ENCODE measurements at places on chromosomes 2 and 18.

GRCh38 chr2:229852565-229852964, 69.2 kb downstream of the TRIP12 start:
- no peak for DNase-seq

GRCh38 chr2:99822474-99823207, 319.7 kb downstream of the AFF3 start:
- DNase-seq = no peak

DNA sequence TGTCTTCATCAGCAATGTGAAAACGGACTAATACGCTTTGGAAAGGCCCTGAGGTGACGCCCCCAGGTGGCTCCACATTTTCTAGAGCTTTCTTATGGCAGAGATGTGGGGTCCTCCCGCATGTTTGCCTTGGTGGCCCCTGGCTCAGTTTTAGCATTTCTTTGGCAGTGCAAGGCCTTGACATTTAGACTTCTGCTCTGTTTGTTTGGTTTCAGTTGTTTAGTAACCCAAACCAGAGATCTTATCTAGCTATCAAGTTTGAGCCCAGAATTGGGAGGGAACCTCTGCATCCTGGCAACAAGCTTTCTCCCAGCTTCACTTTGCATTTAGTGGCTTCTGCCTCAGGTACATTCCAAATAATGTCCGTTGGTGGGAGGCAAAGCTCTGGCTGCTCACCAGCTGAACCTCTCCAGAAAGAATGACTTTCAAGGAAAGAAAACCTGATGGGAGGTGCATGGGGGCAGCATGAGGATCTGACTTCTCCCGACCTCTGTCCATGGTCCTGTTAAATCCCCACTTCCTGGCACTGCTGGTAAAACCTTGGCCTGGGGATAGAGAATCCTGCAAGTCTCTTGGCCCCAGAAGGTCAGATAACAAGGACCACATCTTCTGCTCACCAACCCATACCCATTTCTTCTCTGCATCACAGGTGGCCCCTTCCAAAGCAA, 12.0 kb upstream of the MBP start:
- DNase-seq = no peak

- DNase-seq = no peak
These were observed 192.0 kb downstream of the EPHA4 start for GRCh38 chr2:221380062-221380461.

DNA sequence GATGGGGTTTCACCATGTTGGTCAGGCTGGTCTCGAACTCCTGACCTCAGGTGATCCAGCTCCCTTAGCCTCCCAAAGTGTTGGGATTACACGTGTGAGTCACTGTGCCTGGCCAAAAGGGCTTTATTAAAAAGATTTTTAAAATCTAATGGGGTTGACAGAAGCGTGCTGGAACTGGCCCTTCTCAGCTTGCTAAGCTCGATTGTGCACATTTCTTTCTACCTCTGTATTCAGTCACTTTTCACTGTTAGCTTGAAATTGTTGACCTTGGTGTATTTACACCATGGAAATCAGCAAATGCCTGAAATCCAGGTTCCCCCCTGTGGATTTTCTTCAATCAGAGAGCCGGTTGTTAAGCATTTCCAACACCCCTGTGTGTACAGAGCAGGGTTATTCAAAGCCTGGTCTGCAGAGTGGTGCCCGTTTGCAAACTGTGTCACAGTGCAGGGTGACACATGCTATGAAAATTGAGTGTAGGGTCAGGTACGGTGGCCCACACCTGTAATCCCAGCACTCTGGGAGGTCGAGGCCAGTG, 140.2 kb downstream of the TGIF1 start:
- DNase-seq = no peak

GRCh38 chr2:202690321-202690900, 55.6 kb downstream of the FAM117B start:
- DNase-seq = no peak

DNA sequence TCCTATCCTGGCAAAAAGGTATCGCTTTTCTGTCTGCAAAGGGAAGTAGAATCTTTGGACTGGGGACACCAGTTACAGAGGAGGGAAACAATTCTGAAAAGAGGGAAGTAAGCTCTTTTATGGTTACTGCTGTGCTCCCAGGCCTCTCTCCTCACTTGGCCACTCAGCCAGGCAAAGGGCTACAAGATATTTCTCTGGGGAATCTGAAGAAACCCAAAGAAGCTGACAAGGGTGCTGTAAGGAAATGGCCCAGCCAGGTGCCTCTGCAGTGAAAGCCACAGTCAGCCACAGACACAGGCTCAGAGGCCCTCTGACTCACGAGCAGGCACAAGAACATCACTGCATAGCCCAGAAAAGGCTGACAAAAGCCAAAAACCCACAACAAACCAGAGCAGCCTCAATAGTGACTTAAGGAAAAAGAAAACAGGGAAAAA, 5.8 kb downstream of the HDLBP start:
- no peak for DNase-seq

DNA sequence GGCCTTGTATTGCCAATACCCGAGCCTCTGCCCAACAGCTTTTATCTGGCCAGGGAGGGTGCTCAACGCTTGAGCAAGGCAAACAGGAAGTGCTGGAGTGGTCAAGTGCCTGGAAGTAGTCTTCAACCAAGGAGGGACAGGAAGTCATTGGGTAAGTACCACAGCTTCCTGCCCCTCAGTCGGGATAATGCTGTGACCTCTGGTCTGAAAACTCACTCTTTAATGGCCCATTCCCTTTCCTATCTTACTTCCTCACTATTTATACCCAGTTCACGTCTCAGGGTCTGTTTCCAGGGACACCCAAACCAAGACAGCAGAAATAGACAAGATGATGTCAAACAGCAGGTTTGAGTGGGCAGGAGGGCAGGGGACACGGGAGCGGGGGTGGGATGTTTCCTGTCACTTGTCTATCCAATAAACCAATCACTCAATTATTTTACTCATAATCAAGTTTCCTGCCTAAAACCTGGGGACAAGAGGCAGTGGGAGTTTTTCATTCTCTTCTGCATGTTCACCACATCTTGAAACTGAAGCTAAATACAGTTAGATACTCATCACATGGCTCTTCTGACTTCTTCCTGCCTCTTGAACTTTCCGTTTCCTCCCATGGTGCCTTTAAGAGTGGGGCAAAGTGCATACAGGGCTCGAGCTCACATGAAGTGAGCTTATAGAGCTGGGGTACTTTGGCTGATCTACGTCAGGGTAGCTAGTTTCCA, 68.9 kb upstream of the CAB39 start:
- DNase-seq = no peak

GRCh38 chr2:138356178-138356577, 145.4 kb upstream of the SPOPL start:
- DNase-seq = no peak

- no peak for DNase-seq
These were observed 257.7 kb downstream of the EN1 start for GRCh38 chr2:118589721-118590120.

DNA sequence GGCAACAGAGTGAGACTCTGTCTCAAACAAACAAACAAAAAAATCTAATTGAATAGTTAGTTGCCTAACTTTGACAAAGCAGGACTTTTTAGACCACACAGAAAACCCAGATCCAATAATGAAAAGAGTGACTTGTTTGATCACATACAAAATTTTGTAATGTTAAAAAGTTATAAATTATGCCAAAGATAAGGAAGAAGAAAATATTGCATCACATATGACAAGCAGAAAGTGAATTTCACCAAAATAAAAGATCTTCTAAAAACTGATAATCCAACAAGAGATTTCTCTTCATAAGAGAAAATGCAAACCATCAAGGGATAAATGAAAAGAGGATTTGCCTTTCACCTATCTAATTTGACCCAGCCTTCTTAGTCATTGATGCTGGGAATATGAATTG, 2.8 kb upstream of the RMP24 start:
- DNase-seq = no peak

DNA sequence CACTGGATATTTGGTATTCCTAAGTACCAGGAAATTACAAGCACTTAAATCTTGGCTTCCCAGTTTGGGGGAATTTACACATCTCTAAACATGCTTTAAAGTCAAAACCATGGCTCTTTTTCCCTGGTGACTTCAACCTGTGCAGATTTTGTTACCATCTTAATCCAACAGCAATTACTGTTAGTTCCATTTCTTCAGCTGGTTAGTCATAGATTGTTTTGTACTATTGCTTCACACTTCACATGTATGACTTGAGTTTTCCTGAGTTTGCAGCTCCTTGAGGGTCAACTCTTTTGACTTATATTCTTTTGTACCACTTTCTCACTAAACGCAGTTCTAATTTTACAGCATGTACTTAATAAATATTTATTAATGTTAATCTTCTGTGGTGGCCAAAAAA, 203.4 kb upstream of the RND3 start:
- DNase-seq = no peak

DNA sequence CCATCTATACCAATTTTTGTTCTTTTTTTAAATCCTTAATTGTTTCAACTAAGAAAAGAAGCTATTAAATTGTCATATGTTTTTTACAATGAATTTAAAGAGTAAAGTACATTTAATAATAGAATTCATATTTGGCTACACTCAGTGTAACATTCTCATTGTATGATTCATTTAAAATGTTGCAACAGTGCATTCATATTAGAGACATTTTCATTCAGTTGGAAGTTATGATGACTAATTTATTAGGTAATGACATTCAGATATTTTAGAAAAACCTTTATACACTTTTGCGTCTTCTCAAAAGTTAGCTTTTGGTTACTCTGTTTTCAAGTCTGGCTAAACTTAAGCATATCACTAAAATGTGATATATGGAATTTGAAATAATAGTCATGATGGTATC, 887.5 kb upstream of the NRXN1 start:
- no peak for DNase-seq

- DNase-seq = no peak
These were observed 951.9 kb downstream of the TSN start for GRCh38 chr2:122707224-122707824.

GRCh38 chr2:20568501-20569463, 82.1 kb downstream of the HS1BP3 start:
- no peak for DNase-seq

GRCh38 chr2:154720651-154721050, 22.2 kb downstream of the KCNJ3 start:
- DNase-seq = no peak

GRCh38 chr18:3154214-3154613, 65.6 kb downstream of the MYOM1 start:
- DNase-seq = no peak

GRCh38 chr18:51630706-51631105, 433.2 kb upstream of the MEX3C start:
- no peak for DNase-seq

DNA sequence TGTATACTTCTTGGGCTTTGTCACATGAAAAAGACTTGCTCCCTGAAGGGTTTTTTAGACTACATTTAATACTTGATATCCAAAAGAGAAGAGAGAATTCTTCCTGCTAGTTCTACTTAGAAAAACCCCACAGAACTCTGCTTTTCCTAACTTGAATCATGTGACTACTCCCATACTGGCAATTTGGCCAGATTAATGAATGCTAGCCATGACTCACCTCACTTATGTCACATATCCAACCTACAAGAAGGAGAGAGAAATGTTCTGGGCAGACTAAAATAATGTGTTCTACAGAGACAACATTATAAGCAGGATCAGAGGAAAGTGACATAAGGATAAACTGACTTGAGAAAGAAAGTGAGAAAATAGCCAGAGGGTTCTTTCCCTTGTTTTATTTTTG, 249.3 kb upstream of the GULP1 start:
- no peak for DNase-seq

DNA sequence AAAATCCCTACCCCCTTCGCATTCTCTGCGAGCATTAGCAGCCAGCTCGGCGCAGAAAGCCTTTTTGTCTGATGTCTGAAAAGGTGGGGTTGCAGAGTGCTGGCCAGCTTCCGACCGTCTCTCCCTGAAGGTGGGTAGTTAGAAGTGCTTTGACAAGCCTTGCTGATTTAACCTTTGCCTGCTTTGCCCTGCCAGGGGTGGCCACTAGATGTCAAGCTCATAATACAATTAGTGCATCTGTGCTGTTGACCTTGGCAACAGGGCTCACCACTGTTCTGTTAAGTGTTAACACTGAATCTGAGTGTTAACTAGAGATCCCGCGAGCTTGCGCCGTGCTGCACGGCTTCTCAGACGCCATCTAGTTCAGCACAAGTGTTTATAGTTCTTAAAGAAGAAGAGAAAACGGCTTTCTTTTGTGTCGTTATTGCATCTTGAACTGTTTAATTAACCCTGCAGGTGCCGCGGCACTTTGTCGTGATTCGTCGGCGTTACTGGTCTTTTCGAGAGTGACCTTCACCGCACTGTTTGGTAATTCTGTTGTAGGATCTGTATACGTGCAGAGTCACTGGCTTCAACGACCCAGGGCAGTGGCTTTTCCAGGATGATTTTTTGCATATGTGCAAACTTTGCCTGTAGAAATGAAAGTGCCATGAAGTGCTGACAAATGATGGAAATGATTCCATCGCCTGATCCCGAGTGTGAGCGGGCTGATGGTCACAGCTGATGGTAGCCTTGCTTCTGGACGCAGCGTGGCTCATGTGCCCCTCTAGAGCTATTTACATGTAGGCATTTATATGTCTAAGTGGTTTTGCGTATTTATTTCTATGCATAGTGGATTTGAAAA, 5.5 kb downstream of the SALL3 start:
- no peak for DNase-seq

DNA sequence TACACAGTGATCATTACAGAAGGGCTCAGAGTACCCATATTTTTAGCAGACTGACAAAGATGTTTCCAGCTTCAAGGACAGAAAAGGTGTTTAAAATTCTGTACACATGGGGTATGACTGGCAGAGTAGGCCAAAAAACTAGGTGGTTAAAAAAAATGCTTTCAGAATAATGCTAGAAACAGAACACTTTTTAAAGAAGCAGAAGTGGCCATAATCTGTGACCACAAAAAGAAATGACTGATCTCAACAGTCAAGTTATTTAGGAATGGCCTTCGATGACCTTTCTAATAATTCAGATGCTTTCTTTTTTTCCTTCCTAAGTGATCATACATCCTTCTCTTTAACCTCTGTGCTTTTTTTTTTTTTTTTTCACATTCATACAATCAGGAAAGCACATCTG, 4.1 kb upstream of the AQP4 start:
- DNase-seq = no peak

GRCh38 chr2:109513749-109514588, 99.8 kb downstream of the SEPTIN10 start:
- DNase-seq = no peak

- DNase-seq = no peak
These were observed 32.4 kb downstream of the TMEM177 start for GRCh38 chr2:119711352-119711751.

GRCh38 chr2:202035089-202035940, 1.7 kb downstream of the FZD7 start:
- no peak for DNase-seq

DNA sequence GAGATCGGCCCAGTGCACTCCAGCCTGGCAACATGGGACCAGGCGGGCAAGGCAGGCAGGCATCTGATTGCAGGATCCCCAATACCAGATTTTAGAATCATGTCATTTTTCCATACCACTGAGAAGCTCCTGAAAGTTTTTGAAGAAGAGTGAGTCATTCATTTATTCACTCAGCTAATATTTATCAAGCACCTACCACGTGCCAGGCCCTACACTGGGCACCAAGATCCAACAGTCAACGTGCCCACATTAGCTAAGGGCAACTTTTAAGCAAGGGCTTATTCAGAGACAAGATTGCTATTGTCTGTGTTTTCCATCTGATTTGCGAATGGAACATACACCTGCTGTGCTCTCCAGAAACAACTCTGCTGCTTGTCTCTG, 126.8 kb upstream of the LGALSL start:
- no peak for DNase-seq

GRCh38 chr2:186755066-186755465, 61.2 kb downstream of the FAM171B start:
- DNase-seq = no peak
